Fibroblast of the aortic adventitia (primary cell): ENCODE measurements at places on chromosomes 6 and 20. TPM values are rescaled to one million over a fixed set of nuclear protein-coding genes. Genes with fewer than 3 reads are reported as not detected.

SEMG1 gene
- not detected in 2 replicates for total RNA-seq

RPN2 gene
- 56.1 and 159 TPM in 2 replicates for total RNA-seq

DLK2 gene
- 0.36 and 0.98 TPM in 2 replicates for total RNA-seq

BPI gene
- total RNA-seq, result 1.4 TPM in 1 of 2 replicates, not detected in the other

MEI4 gene
- not detected in 2 replicates for total RNA-seq

TUBB2B gene
- 0.25 and 2.9 TPM in 2 replicates for total RNA-seq

ZNF334 gene
- total RNA-seq, result 0.63 and 14.0 TPM in 2 replicates

CPNE5 gene
- 0.16 and 0.18 TPM in 2 replicates for total RNA-seq

DNA sequence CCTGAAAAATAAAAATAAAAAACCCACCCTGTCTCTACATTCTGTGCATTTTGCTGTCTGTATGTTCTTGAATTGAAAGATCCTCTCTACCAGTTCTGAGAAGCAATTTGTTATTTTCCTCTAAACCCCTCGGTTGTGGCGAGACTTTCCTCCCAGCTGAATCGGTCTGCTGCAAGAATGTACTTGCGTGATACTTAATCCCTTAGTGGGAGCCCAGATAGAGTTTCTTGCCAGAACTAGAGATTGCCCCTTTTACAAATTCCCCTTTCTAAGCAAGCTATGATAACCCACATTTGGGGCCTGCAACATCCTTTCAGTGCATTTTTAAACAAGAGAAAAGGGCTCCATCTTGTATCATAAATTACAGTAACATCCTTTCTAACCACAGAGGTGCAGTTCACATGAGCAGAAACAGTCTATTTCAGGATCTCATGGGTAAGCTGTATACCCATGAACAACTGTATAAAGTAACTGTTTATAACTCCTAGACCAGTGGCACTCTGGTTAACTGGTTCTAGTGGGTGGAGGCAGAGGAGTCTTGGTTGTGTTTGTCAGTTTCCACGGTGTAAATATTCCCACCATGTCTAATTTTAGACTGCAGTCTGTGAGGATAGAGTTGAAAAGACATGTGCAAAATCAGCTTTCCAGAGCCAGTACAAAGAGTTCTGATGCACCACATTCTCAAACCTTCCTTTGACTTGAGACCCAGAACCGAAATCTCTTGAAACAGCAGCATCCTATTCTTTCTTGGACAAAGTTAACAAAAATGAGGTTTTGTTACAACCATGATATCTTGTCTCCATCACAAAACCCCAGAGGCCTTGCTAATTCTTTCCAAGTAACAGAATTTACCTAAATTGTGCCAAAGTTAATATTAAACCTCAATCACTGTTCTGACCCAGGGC lies 113.1 kb upstream of the ZNF217 start:
- DNase-seq, result peak; percentile 80

- DNase-seq, result peak; percentile 95
These were observed 2.9 kb upstream of the SNRPB start for GRCh38 chr20:2473516-2473915.

DNA sequence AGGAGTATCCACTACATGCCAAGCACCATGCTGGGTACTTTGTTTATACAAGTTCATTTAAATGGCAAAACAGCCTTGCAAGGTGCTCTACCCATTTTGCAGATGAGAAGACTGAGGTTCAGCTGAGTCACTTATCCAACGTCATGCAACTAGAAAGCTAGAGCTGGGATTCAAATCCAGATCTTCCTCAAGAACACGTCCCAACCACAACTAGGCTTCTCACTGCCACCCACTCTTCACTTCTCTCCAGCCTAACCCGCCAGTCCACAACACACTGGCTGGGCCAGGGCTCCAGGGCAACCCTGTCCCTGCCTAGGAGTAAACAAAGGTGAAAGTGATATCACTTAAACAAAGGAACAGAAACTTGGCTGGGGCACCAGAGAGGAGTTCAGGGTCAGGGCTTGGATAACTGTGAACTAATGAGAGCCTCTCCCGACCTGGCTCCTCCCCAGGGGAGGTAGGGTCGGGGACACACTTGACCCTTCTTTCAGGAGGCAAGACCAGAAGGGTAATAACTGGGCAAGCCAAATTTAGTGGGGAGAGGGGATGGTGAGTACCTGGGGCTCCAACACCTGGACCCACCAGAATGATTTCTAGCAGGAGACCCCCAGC lies 7.9 kb downstream of the SDC4 start:
- DNase-seq, result no peak

DNA sequence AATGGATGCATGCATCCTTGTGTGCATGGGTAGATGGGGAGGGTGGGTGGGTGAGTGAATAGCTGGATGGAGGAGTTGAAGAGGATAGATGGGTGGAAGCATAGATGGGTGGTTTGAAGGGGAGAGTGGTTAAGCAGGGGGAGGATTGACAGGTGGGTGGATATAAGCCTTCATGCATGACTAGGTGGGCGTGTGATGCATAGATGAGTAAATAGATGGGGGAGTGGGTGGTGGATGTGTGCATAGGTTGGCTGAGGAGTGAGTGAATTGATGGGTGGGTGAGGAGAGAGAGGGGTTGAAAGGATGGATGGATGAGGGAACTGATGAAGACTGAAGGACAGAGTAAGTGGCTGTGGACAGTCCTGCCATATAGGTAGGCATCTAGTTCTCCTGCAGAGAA lies 4.5 kb downstream of the COL11A2 start:
- no peak for DNase-seq

DNA sequence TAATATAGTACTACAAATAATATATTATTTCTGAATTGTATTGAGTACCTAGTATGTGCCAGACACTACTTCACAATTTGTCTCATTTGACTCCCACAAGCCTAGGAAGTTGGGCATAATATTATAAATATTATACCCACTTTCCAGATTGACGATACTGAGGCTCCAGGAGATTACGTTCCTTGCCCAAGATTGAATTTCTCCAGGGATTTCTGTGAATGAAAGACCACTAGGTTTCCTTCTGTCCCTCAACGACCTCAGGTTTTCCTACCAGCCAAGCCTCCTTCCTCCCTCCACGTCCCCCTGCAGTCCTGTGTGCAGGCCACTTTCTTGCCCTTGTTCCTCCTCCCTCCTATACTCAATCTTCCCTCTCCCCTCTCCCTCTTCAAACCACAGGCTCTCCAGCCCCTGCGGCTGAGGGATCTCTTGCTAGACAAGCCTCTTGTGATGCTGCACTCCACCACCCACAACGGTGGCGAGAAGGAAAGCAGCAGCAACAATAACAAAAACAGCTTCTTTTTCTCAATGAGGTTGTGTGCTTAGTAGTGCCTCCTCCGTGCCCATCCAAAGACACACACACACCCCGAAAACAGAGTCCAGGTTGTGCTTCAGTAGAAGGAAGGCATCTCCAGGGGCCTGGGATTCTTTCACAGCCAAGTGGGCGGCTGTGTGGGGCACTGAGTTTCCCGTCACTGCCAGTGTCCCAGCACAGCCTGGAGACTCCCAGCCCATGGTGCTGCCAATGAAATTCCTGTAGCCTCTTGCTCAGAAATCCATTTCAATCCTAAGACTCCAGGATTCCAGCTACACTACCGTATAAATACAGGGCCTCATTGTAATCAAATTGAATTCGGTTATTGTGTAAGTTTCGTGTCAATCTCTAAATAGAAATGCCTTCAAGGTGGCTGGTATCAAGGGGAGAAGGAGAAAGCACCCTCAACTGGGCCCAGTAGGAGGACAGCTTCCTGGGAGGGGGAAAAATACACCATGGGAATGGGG lies 94.4 kb downstream of the NCR2 start:
- no peak for DNase-seq

DNA sequence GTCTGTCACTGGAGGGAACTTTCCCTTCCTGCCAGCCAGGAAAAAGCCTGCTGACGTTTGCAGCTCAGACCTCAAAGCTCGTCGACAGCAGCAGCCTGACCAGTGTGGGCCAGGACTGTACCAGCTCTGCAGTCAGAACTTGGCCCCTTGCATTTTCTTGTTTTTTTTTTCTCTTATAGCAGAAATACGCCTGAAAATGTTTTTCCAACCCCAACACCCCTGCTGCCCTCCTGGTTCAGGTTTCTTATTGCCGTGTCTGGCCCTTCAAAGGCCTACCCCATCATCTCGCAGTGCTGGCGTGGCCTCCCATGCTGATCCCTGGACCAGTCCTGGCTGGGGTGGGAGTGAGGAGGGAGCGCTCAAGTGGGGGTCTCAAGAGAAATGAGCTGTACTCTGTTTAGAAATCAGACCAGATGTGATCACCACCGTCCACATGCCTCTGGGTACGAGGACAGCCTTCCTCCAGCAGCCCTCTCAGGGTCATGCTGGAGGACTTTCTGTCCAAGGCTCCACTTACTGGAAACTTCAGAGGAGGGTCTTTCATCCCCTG lies 169.0 kb downstream of the FOXC1 start:
- DNase-seq, result no peak

DNA sequence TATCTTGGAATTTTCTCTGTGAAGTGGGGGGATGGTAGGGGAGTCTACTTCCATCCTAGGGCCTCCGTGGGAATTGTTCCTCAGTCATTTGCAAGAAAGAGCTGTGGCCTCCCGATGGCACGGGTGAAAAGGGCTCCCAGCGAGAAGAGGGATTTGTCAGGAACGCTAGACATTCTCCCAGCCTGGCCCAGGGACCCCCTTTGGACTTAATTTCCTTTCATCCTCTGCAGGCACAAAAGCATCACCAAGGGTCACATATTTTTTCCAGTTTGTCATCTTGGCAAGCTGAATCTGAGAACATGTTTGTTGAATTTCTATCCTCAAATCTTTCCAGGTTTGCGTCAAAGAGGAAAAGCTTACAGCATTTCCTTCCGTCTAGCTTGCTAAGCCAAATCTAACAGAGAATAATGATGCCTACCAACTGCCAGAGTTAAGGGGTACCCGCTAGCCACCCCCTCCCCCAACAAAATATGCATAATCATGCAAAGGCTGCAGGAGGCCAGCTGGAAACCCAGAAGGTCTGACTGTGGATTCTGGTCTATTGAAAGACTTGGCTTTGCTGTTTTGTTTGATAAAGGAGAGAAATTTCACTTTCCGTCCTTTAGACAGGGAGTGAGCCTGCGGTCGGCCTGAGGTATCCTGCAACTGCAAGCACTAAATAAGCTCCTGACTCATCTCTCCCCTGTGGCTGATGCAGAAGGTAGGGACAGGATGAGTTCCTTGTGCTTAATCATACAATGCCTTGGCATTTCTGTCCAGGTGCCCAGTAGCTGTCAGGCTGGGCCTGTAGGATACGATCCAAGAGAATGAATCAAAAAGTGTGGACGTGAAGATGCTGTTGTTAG lies 23.1 kb downstream of the PSMG4 start:
- DNase-seq, result peak; percentile 97

GRCh38 chr20:61868006-61868405 lies 197.7 kb downstream of the TAF4 start:
- no peak for DNase-seq

DNA sequence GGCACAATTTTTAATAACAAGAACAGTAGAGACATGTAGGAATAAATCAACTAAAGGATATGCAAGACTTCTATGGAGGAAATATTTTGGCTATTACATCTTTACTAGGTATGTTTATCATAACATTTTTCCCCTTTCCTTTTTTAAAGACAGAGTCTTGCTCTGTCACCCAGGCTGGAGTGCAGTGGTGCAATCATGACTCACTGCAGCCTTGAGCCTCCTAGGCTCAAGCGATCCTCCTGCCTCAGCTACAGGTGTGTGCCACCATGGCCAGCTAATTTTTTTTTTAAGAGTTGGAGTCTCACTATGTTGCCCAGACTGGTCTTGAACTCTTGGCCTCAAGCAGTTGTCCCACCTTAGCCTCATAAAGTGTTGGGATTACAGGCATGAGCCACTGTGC lies 37.0 kb downstream of the AKAP7 start:
- peak; percentile 37 for DNase-seq

DNA sequence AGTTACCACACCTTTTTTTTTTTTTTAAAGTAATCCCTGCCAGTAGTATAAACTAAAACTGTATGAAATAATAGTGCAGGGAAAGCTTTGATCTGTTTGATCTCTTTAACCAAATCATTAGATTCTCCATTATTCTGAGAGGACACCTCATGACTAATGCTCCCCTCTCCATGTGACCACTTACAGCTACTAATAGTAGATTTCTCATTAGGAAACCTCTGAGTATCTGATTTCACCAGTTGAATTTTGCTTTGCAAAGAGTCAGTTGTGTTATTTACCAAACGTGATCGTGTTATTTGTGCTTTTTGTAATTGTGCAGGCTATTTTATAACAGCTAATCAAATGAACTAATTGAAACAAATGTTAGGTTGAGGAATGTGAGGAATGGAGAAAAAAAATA lies 12.5 kb downstream of the CASP8AP2 start:
- no peak for DNase-seq

DNA sequence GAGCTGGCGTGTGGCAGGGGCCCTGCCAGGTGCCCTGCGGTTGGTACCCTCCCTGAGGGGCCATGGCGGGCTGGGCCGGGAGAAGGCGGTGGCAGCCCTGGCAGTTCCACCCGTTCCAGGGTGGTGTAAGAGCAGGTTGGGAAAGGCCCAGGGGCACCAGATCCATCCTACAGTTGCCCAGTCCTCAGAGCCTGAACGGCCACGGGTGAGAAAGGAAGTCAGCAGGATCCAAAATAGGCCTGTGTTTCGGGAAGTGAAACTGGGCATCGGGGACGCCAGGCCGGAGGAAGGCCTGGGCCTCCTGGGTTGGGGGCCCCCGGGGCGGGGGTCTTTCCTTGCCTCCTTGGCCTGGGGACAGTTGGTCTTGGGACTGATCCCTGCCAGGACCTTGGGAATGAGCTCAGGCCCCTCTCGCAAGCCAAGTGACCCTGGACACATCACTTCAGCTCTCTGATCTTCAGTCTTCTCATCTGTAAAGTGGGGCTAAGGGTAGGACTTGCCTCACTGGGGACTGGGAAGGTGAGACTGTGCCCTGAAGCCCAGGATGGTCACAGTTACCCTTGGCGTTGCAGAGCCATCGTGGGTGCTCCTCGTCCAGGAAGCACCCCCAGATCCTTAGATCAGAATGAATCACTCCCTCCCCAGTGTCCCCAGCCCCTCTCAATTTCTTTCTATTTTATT lies 18.1 kb upstream of the NOL4L start:
- no peak for DNase-seq

DNA sequence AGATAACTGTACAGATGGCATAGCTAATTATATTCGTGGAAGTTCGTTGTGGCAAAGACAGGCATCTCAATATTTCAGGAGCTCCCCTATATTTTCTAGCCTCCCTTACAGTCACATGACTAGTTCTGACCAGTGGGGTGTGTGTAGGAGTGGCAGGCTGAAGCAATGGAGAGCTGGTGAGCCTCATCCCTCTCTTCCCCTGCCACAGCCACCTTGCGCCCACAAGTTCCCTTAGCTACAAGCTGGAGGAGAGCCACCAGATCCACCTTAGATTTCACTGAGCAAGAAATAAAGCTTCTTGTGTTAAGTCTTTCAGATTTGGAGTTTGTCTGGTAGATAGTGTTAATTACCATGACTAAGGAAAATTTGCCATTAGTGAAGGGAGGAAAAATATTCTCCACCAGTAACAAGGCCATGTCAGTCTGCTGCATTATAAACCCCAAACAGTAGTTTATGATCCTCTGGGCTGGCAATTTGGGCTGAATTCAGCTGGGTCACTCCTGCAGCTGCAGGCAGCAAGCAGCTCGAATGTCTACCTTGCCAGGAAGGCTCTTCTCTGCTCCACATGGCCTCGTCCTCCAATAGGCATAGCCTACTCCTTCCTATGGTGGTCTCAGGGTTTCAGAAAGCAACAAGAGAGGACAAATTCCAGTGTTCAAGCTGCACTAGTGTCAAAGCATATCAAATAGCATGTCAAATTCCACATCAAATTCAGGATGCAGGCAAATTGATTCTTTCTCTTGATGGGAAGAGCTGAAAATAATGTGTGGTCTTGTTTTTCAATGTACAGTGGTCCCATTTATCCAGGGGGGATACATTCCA lies 7.4 kb upstream of the RBCK1 start:
- DNase-seq, result no peak
